CD4-positive, alpha-beta T cell treated with Interleukin-6 for 4 hours (primary cell): ENCODE measurements at places on chromosomes 13 and 19.

DNA sequence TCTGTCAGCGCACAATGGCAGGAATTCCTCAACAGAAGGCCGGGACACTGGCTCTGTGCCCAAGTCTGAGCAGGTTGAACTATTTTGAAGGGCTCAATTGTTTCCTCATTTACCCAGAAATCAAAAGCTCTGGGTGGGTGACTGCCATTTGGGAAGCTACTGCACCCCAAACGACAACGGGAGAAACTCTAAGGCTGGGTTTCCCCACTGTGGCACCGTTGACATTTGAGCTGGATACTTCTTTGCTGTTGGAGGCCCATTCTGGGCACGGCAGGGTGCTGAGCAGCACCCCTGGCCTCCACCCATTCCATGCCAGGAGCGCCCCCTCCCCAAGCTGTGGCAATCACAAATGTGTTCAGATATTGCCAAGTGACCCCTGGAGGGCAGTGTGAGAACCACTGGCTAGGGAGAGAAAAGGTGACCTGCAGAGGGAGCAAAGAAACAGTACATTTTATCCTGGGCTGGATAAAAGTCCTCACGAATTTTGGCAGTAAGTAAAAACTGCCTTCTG lies 62.5 kb downstream of the RFX2 start:
- no peak for DNase-seq

DNA sequence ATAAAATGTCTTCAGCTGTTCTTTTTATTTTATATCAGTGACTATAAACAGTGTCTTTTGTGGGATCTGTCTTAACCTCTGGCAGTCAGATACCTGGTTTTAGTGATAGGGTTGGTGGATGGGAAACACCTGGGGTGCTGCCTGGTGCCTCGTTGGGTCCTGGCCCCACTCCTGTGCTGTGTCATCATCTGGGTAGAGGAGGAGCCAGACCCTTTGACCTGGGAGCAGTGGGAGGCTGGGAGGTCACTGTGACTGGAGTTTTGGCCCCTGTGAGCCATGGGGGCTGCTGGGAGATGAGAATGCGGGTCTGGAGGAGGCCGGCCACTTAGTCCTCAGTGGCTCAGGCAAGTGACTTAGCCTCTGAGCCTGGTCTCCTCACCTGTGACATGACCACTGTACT lies 29.4 kb downstream of the TDRD12 start:
- DNase-seq = no peak

DNA sequence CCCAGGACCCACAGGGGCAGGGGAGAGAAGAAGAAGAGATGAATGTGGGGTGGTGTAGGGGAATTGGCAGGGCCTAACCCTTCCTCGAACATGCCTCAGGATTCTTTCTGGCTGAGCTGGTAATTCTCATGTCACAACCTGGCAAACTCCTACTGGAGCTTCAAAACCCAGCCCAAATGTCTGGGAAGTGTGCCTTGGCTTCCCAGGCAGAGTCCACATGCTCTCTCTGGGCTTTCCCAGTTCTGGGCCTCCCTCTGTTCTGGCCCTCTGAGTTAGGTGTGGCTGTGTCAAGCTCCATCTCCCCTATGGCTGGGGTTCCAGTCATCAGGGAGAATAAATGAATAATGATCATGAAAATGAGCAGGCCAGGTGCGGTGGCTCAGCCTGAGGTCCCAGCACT lies 11.2 kb upstream of the TMEM161A start:
- DNase-seq = no peak

GRCh38 chr13:41250993-41251392 lies 12.4 kb downstream of the MTRF1 start:
- no peak for DNase-seq

GRCh38 chr19:53865523-53865917 lies 2.2 kb upstream of the MYADM start:
- no peak for DNase-seq

GRCh38 chr19:18460900-18461299 lies 23.0 kb upstream of the ISYNA1 start:
- DNase-seq = no peak

DNA sequence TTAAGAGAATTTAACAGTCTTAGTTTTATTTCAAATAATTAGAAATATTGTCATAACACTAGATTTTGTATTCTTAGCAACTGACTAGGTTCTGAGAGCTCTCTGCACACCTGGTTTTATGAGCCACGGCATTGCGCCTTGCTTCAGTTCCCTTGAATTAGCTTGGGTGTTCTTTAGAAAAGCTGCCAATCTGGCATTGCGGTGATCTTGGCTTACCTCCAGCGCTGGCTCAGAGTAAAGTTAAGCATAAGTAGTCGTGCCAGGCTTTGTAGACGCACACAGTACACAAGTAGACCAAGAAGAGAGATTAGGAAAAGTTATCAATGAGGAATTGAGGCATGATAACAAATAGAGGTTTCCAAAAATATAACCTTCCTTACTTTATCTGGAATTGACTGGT lies 45.7 kb downstream of the TPP2 start:
- no peak for DNase-seq

DNA sequence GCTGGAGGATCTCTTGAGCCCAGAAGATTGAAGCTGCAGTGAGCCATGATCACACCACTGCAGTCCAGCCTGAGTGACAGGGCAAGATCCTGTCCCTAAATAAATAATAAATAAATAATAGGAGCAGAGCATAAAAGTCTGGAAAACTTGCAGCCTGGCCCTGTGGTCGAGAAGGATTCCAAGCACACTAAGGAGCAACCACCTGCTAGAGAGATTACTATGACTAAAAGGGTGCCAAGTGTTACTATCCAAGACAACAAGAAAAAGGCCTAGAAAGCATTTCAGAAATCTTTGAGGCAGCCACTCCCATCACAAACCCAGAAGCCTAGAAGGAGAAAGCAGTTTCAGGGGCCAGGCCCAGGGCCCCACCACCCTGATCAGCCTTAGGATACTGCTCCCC lies 46.1 kb downstream of the LHFPL6 start:
- DNase-seq = no peak

- no peak for DNase-seq
Observed at GRCh38 chr19:40692212-40692551, 1.7 kb upstream of the NUMBL start.

- no peak for DNase-seq
Observed at GRCh38 chr13:102033386-102033785, 368.5 kb downstream of the FGF14 start.

GRCh38 chr13:71797517-71797916 lies 69.5 kb downstream of the DACH1 start:
- DNase-seq = no peak

DNA sequence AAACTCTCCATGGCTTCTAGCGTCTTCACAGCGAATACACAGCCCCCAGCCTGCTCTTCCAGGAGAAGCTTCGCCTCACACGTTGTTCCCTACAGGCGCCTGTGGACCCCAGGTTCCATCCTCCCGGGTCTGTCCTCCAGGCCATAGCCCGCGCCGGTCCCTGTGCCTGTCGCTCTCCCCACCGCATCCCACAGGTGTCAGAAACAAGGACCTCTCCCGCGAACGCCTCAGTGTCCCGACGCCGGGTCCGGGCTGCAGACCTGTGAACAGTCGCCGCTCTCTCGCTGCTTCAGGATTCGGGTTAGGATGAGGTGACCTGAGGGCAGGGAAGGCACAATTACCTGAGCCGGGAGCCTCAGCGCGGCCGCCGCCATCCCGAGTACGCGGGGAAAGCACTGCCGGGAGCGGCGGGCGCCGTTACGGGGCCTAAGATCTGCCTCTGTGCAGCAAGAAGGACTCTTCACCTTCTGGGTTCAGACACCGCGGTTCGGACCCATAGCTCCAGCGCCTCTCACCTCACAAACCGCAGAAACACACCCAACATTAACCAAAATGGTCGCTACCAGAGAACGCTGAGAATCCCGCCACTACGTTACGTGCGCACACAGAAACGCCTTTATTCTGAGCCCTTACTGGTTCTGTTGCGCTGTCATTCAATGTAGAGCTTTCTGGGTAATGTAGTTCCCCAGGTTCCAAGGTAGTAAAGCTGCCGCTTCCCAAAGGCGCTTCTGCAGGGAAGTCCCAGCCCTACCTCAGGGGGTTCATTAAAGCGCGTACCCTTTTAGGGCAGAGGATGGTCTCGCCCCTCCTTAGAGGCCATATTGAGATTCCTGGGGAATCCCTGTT lies at the start of gene ZNF418:
Gene ZNF418 (minus strand): TSS at position 583 of the 846 bp plus-strand sequence. CDS start 1,580 bp downstream, outside the sequence.
- peak; percentile 31 for DNase-seq

DNA sequence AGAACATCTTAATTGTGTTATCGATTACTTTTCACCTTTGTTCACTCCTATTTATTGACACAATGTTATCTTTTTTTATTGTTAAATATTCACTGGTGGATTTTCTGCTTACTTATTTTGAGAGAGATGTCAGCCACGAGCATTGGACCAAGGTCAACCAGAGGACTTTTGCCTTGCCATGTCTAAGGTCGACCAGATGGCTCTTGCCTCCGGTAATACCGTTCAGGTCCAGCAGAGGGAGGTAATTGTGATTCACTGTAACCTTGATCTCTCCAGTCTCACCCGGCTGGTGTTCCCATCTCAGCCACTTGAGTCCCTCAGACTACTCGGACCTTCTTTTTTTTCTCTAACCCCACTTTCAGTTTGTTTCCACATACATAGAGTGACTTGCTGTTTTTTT lies 1438.1 kb downstream of the UQCRFS1 start:
- no peak for DNase-seq

- no peak for DNase-seq
Observed at GRCh38 chr13:25473864-25474263, 102.1 kb downstream of the ATP8A2 start.

- no peak for DNase-seq
Observed at GRCh38 chr19:41997851-41998229, 3.8 kb upstream of the ATP1A3 start.

- DNase-seq = no peak
Observed at GRCh38 chr13:61123538-61124289, 291.9 kb downstream of the PCDH20 start.

DNA sequence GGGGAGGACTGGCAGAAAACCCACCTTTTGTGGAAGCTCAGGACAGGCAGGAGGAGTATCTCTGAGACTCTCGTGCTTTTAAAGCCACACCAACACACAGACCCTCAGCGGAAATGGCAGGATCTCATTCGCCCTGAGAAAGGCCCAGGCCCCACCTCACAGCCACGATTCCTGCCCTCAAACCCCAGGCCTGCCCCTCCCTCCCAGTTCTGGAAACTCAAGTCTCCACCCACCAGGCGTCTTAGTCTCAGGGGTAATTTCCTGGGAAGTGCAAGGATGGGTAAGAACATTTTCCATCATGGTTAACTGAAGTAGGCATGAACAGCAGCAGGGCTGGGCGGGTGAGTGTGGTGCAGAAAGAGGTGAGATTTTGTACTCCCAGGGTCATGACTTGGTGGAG lies 8.0 kb upstream of the PDE4C start:
- DNase-seq = no peak

- no peak for DNase-seq
Observed at GRCh38 chr19:54469496-54469934, 3.6 kb downstream of the CDC42EP5 start.

DNA sequence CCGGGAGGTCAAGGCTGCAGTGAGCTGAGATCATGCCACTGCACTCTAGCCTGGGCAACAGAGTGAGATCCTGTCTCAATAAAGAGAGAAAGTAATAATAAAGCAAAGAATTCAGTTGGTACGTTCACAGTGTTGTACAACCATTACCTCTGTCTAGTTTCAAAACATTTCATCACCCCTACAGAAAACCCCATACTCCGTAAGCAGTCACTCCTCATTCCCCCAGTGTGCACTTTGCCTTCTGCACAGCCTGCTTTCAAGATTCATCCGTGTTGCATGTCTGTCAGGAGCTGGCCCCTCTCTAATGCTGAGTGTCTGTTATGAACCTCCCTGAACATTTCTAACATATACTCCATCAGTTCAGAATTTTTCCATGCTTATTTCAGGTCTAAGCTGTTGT lies 9.4 kb downstream of the POLD1 start:
- no peak for DNase-seq

- no peak for DNase-seq
Observed at GRCh38 chr13:92317066-92317465, 909.5 kb upstream of the GPC6 start.

DNA sequence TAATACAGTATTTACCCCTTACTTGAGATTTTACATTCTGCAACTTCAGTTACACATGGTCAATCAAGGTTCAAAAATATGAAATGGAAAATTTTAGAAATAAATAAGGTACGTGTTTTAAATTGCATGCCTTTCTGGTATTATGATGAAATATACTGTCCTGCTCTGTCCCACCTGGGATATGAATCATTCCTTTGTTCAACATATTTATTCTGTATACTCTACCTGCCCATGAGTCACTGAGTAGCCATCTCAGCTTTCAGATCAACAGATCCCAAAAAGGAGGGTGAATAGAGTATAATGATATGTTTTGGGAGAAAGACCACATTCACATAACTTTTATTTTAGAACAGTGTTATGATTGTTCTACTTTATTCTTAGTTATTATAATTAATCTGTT lies 37.8 kb downstream of the STOML3 start:
- no peak for DNase-seq

DNA sequence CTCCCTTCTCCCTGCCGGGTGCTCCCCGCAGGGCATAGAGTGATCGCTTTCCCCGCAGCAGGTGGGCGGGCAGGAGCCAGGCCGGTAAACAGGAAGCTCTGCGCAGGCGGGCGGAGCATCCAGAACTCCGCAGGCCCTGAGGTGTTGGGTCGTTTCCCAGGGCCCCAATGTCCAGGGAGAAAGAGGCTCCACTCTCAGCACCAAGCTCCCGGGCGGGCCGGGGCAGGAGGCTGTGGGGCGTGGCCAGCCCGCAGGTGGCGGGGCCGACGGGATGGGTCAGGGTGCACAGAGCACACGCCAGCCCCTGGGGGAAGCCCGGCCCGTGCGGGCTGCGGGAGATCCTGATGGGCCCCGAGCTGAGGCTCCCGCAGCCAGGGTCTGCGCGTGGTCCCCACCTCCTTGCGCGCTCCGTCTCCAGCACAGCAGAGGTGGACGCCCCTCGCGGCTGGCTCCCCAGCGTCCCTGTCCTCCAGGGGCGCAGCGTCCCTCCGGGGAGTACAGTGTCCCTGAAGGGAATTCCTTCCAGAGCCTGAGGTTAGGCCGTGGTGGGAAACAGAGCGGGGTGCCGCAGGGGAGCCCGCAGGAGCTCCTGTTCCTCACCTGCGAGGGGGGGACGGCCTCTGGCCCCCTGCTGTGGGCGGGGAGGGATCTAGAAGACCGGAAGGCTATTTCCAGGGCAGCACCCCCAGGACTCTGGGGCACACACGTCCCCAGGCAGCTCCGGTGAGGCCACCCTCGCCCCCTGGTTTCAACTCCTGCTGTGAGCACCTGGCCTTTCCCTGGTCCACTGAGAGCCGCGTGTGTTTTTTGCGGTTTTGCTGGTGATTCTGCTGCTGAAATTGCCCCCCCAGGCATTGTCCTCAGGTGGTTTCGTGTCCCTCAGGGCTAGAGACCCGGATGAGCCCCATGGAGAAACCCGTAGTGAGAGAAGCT lies 12.2 kb downstream of the PIP5K1C start:
- peak; percentile 69 for DNase-seq

GRCh38 chr19:48418317-48419064 lies 25.0 kb downstream of the GRIN2D start:
- no peak for DNase-seq

- DNase-seq = no peak
Observed at GRCh38 chr19:38888876-38889275, 10.5 kb downstream of the SIRT2 start.

GRCh38 chr19:15540435-15540834 lies 32.1 kb downstream of the CYP4F22 start:
- no peak for DNase-seq
